ENCODE measurements at places on chromosomes 12 and 14.
A peak's percentile ranks its signal among the peaks of the same experiment; 100 is the strongest.

DNA sequence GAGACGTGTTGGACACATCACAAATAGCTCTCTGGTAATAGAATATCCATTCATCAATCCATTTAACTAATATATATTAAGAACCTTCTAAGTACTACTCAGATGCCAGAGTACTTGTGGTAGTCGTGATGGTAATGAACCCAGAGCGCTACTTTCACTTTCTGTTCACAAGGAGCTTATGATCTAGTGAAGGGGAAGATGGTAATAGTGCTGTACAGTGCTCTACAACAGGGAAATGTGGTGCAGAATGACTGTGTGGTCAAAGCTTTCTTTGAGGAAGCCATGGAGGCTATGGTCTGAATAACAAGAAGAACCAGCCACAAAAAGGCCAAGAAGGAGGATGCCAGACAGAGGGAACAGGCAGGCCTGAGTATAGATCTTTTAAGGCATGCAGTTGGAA, 212.0 kb downstream of the PTPRO start:
- DNase-seq, result peak; percentile 43

GRCh38 chr12:1622406-1622805, 6.6 kb upstream of the WNT5B start:
- DNase-seq, result no peak

DNA sequence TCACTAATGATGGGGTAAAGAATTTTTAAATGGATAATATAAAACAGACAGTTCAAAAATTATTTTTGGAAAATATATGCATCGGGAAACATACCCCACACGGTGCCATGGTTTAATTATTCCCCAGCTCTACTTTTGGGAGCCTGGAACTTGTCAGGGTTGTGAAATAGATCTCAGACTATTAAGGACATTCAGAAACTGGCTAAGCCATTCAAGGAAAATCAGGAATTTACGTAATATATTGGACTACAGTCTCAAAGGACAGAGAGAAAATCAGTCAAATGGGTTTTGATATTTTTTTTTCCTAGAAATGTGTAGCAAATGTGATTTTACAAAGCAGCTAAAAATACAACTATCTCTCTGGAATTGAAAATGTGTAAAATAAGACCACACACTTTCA, 57.6 kb upstream of the MON2 start:
- no peak for DNase-seq

- no peak for DNase-seq
Measured at GRCh38 chr12:52228931-52229330, 4.1 kb upstream of the KRT7 start.

DNA sequence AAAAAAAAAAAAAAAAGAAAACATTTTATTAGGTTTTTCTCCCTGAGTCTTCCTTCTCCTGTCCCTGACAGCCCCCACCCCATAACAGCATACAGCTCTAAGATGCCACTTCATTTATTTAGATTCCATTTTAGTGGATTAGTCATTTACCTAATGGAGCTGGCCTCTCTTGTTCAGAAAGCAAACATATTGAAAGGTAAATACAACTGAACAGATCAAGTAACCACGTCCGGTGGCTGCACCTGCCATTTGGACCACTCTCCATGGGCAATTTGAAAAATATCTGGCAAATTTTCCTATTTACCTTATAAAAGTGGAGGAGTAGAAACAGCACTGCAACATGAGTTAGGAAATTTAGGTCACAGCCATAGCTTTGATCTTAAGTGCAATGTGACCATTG, 254.6 kb downstream of the C12orf42 start:
- no peak for DNase-seq

- DNase-seq, result no peak
Measured at GRCh38 chr14:74610866-74611649, 979 bp downstream of the LTBP2 start.

DNA sequence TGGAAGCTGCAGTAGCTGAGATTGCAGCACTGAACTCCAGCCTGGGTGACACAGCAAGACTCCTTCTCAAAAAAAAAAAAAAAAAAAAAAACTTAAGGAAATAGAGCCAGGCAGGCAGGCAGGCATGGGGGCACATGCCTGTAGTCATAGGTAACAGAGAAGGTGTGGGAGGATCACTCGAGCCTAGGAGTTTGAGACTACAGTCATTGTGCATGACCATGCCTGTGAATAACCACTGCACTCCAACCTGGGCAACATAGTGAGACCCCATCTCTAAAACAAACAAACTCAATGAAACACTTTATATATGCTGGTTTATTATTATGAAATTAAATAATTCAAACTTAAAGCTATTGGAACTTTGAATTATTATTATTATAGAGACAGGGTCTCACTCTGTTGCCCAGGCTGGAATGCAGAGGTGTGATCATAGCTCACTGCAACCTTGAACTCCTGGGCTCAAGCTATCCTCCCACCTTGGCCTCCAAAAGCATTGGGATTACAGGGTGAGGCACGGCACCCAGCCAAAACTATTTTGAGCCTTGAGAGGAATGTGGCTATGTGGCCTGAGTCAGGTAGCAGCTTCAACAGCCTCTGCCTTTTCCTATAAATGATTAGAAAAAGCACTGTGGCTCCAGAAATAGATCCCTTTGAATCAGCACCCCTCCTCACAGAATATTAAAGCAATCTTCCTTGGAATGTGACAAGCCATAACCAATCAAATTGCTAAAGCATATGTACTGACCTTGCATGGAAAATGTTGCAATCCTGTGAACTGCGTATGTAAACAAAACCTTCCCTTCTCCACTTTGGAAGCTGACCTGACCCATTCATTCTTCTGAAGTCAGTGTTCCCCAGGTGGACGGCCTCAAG, 34.7 kb upstream of the YY1 start:
- no peak for DNase-seq

DNA sequence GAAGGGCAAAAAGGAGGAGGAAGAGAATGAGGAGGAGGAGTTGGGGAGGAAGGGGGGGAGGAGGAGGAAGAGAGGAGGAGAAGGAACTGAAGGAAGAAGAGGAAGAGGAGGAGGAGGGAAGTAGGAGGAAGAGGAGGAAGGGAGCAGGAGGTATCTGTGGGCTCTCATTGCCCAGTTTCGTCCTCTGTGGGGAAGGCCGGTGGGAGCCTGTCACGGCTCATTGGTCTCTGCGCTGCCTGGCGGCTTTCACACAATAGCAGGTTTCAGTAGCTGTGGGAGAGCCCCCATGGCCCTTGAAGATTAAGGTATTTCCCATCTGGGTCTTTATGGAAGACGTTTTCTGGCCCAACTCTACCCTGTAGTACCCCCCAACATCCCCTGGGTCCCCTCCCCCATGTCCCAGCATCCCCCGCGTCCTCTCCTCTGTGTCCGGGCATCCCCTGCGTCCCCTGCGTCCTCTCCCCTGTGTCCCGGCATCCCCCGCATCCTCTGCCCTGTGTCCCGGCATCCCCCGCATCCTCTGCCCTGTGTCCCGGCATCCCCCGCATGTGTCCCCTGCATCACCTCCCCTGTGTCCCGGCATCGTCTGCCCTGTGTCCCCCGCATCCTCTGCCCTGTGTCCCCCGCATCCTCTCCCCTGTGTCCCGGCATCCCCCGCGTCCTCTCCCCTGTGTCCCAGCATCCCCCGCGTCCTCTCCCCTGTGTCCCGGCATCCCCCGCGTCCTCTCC, 278.2 kb upstream of the SFSWAP start:
- DNase-seq, result no peak

- DNase-seq, result no peak
Measured at GRCh38 chr14:60642270-60643140, 6.8 kb downstream of the SIX1 start.

- no peak for DNase-seq
Measured at GRCh38 chr12:88185988-88186387, 43.9 kb downstream of the TMTC3 start.

GRCh38 chr14:38186216-38186615, 21.5 kb upstream of the SSTR1 start:
- no peak for DNase-seq

DNA sequence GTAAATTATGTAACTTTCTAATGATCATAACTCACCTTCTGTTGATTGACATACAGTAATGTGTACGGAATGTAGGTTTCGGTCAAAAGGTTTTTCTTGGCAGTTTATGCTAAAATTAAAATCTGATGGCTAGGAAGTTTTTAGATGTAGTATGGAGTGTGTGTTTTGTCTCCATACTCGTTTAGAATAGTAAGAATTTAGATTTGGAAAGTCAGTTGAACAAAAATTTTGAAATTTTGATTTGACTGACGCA, 859 bp downstream of the PALS1 start:
- no peak for DNase-seq

- peak; percentile 36 for DNase-seq
Measured at GRCh38 chr12:32139064-32139421, 32.4 kb downstream of the BICD1 start.

- DNase-seq, result peak; percentile 56
Measured at GRCh38 chr14:88013750-88014349, 8.9 kb downstream of the GPR65 start.

DNA sequence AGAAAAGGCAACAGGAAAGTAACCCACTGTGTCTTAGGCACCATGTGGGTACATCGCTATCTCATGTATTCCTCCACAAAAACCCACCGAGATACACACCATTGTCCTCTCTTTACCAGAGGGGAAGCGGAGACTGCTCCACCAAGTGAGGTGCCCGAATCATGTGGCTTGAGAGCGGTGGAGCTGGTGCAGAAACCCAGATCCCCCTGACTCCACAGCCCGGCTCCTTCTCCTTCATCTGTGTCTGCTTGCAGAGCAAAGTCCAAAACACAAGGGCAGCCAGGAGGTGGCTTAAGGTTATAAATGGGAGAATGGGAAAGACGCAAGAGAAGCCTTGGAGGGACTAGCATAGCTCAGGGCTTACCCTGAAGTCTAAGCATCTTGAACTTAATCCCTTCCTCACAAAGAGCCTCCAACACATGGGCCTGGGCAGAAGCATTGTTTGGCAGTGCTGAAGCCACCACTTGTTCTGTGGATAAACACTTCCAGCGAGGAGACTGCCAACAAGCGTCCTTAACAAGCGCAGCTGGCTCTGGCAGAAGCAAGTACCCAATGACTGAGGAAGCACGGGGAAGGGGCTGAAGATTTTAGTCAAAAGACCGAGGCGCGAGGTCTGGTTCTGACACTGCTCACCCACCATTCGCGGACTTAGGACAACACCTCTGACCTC, 83.0 kb downstream of the TTC7B start:
- DNase-seq, result no peak
